Tongue (tissue), 3 donors: ENCODE measurements at places on chromosomes 2 and 18. TPM values are rescaled to one million over a fixed set of nuclear protein-coding genes. Genes with fewer than 3 reads are reported as not detected.
A peak's percentile ranks its signal among the peaks of the same experiment; 100 is the strongest.

Gene CPLX4
- total RNA-seq: not detected

DNA sequence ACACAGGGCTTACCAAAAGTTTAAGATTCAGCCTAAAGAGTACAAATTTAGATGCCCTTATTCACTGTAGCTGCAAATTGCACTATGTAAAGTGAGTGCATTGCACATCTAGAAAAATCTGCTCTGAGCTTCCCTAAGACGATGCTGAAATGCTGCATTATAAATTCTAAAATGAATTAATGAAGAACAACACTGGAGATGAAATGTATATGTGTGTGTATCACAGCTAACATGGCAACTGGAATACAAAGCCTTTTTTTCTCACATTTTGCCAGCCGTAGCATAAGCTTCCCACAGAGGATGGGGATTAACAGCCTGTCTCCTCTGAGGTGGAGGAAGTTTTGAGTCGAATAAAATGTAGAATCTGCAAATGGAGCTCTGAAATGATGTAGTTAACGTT is 338.3 kb upstream of the ZEB2 start:
- peak; percentile 59 for DNase-seq

Gene HOXD9
- 1.8 TPM for total RNA-seq

Gene RFTN2
- total RNA-seq: 20.4 TPM

DNA sequence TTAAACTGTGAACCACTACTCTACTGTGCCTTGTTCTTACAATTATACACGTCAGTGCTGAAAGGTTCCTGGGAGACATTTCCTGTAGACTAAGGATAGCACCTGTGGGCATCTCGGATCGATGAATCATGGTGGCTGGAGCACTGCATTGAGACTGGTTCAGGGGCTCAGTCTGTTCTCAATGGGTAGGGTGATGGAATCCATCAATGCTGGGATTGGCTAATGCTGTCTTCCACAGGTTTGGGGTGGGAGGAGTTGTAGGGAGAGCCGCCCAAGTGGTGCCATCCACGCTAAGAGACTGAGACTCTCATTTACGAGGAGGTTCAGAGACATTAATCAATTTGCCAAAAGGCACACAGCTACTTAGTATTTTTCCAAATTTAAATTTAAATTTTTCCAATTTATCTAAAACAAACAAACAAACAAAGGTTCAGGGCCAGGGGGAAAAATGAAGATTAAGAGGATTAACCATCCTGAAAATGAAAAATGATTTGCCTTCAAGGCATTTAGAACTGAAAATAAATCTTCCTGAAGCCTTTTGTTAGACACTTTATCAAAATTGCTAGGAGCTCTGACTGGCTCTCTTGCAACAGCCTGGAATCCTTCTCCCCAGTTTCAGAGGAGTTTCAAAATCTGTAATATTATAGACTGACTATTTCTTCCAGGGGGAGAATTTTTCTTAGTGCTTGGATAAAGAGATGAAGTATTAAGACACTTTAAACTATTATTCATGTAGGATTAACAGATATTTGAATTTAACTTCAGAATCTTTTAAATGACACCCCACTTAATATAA is 359.2 kb downstream of the TGIF1 start:
- DNase-seq: no peak
